ENCODE measurements at places on chromosomes 7 and 10.

DNA sequence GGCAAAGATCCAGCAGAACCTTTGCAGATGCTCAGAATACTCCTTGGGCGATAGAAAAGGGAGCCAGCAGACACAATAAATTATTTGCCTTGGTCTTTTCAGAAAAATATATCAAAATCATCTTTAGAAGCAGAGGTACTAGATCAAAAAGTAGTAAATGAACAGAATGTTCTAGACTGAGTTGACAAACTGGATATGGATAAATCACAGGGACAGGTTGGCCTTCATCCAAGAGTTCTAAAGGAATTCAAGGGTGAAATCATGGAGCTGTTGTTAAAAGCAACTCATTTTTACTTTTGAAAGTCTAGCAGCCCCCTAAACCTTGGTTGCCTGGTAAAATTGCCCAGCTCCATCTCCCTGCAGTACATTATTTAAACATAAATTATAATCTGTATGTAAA is 99.1 kb downstream of the PLCE1 start:
- no peak for DNase-seq

GRCh38 chr10:59400214-59400613 is 37.9 kb upstream of the FAM13C start:
- DNase-seq: no peak

DNA sequence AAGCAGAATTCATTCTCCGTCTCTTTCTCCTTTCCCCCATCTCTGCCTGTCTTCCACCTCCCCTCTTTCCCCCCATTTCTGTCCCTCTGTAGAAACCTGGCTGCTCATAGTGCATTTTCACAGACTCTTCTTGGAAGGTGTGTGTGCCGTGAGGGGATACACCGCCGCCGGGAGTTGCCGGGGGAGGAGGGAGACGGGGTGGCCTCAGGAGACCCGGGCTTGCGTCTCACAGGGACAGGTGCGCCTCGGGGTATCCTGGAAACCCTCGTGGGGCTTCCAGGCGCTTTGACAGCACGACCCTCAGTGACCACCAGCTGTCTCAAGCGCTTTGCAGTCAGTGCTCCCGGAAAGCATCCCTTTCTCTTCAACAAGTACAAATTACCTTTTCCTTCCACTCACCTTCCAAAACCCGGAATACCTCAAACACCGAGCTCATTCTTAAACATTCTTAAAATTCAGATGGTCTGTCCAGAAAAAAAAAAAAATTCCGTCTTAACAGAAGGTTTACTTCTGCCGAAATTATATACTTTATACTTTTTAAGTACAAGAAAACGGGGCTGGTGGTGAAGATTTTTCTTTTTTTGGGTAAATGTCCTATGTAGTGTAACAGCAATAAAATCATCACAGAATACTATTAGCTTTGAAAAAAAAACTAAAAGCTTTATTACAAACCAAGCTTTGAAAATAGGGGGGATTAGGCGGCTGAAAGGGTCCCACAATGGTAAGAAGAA is 8.2 kb downstream of the EMX2 start:
- no peak for DNase-seq

GRCh38 chr7:23345601-23346000 is 46.5 kb downstream of the MALSU1 start:
- no peak for DNase-seq

- no peak for DNase-seq
Measured at GRCh38 chr7:6691103-6691502, 15.6 kb downstream of the ZNF12 start.

- DNase-seq: no peak
Measured at GRCh38 chr10:116637830-116638229, 17.1 kb downstream of the PNLIPRP2 start.

DNA sequence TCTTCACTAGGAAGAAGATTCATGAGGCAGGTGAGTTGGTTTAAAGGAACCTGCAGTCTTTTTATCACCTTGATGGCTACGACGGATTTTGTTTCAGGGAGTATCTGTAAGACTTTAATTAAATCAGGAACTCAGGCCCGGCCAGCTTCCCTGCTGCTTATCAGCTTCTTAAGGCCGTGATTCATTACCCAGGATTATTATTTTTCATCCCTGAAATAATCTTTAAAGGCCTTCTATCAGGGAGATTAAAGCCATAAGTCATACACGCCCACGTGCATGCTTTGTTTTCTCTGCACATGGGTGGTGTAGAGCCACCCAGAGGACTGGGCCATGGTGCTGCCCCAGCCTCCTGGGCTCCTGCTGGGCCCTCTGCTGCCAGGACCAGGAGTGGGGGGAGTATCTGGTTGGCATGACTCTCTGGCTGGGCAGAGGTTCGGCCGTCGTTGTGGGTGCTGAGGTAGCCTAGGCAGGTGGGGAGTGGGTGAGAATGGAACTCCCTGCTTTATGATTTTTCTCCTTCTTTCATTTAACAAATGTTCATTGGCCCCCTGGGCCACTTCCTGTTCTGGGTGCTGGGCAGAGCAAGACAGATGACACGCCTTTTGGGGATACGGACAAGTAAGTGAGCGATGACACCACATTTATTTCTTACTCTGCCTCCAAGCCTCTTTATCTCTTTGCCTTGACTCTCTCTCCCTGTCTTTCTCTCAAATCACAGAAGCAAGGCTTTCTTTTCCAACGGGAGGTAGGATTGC is 39.0 kb upstream of the PCBD1 start:
- no peak for DNase-seq

- no peak for DNase-seq
Measured at GRCh38 chr7:97798046-97799019, 66.4 kb downstream of the TAC1 start.

- DNase-seq: peak; percentile 82
Measured at GRCh38 chr7:157386979-157387800, 50.4 kb downstream of the DNAJB6 start.

- DNase-seq: no peak
Measured at GRCh38 chr7:5349437-5350173, 66.9 kb downstream of the SLC29A4 start.

DNA sequence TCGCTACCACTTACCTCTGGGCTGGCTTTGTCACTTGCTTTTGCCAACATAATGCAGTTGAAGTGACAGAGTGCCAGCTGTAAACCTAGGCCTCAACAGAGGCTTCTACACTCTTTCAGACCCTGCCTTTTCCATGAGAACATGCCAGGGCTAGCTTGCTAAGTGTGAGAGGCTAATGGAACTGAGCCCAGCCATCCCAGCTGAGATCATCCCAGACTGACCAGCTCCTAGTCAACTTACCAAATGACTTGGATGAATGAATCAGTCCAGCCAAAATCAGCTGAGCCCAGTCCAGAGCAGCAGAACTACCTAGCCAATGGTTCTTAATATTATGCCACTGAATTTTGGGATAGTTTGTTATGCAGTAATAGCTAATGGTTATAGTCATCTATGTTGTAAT is 34.7 kb upstream of the MKLN1 start:
- no peak for DNase-seq

DNA sequence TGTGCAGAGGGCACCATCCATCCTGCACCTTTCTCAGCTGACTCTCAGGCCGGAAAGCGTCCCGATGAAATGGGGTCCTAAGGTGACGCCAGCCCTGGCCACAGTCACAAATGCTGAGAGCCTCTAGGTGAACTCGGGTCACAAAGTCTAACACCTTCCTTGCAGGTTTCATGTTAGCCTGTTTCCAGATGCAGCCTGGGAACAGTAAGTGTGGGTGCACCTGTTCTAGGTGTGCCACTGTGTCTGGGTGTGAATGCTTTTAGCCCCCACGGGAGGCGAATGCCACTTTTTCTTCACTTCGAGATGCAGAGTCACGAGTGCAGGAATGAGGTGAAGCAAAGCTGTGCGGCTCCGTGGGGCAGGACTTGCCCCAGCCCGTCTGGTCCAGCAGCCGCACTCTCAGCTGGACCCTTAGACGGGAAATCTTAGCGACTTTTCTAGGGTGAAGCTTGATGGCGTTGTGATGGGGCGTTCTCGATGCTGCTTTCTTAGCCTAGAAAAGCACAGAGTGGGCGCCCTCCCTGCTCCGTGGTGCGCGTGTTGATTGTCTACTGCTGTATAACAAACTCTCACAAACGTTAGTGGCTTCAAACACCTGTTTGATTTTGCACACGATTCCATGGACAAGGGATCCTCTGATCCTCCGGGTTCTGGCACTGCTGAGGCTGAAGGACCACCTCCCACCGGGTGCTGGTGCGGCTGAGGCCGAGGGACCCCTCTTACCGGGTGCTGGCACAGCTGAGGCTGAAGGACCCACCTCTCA is 13.6 kb upstream of the VIPR2 start:
- DNase-seq: no peak

DNA sequence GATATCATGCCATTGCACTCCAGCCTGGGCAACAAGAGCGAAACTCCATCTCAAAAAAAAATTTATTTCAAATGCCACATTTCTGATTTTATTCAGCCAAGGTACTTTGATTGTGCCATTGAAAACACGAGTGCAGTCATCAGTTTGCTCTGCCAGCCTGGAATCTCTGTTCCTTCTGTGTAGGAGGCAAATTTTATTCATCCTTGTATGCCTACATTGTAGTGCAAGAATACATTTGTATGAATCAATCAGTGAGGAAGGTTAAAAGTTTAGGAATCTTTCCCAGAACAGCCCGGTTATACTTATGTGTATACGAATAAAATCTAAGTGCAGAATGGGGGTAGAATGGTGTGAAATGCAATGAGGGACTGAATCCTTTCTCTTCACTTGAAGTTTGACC is 886 bp upstream of the TET1 start:
- DNase-seq: no peak

GRCh38 chr7:111678281-111678680 is 116.0 kb upstream of the IMMP2L start:
- no peak for DNase-seq

GRCh38 chr10:52729271-52730104 is 43.1 kb downstream of the MBL2 start:
- DNase-seq: no peak

DNA sequence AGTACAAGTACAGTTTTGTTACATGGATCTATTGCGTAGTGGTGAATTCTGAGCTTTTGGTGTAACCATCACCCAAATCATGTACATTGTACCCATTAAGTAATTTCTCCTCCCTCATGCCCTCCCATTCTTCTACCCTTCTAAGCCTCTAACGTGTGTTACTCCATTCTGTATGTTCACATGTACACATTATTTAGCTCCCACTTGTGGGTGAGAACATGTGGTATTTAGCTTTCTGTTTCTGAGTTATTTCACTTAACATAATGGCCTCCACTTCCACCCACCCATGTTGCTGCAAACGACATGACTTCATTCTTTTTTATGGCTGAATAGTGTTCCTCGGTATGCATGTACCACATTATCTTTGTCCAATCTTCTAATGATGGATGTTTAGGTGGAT is 251.3 kb downstream of the CAMK1D start:
- DNase-seq: no peak

GRCh38 chr10:3668276-3668965 is 116.6 kb downstream of the KLF6 start:
- DNase-seq: peak; percentile 47

GRCh38 chr10:132880128-132880981 is 62.0 kb downstream of the CFAP46 start:
- no peak for DNase-seq

DNA sequence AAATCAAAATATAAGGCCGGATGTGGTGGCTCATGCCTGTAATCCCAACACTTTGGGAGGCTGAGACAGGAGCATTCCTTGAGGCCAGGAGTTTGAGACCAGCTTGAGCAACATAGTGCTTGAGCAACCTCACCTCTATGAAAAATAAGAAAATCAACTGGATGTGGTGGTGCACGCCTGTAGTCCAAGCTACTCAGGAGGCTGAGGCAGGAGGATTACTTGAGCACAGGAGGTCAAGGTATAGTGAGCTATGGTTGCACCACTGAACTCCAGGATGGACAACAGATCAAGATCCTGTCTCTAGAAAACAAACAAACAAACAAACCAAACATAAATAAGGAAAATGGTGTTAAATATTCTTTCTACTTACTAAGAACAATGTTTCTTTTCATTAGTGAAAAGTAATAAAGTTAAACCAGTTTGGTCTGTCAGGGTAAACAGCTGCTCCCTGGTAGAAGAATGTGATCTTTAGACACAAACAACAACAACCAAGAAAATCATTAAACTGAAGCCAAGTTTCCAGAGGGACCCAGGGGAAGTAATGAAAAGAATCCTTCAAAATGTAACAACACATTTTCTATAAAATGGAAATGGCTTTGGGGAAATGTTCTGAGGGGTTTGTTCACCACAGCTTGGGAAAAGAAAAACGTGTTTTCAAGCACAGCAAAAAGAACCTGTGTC is 17.5 kb upstream of the BAG3 start:
- no peak for DNase-seq

GRCh38 chr7:122767339-122767738 is 64.6 kb upstream of the RNF148 start:
- DNase-seq: no peak

- DNase-seq: no peak
Measured at GRCh38 chr7:47282790-47283496, 299.0 kb downstream of the TNS3 start.

DNA sequence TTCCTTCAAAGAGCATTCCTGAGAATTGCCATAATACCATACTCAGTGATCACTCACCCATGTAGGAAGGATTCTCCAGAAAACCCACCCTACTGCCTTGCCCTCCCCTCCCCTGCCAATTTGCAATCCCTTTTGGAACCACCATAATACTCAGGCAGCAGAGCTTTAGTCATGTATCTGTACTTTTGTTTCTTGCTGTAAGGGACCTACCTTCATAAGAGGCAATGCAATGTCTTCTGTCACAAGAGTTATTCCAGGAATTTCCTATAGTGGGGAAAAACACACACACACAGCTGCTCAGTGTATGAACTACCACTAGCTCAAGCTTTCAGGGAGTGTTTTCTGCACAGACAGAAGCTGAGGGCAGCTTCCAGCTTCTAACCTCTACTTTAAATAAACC is 67.0 kb downstream of the GSAP start:
- no peak for DNase-seq

GRCh38 chr10:121753726-121754476 is 155.7 kb upstream of the FGFR2 start:
- DNase-seq: no peak

- no peak for DNase-seq
Measured at GRCh38 chr10:31090894-31091607, 59.4 kb upstream of the ZNF438 start.

DNA sequence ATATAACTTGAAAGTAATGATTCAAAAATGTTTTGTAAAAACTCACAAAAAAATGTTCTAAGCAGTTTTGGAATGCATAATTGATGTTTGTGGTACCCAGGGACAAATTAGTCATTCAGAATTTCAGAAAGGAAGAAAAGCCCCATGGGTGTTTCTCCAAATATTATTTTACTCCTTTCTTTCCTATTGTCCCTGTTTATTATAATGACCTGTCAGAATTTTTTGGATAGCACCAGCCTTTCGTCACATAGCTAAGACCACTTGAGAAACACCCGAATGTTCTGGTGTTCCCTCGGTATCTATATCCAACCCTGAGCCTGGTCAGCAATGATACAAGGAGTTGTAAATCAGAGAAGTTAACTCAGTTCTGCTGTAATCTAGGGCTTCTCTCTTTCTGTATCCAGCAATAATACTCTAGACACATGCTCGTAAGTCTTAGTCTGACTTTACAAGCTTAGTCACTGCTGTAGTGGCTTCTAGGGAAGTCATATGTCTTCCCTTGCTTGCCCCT is 64.8 kb upstream of the MEOX2 start:
- DNase-seq: no peak

- no peak for DNase-seq
Measured at GRCh38 chr7:27239387-27240014, 3.1 kb upstream of the EVX1 start.

GRCh38 chr7:55249332-55249731 is 115.8 kb upstream of the LANCL2 start:
- DNase-seq: no peak

Measured in stimulated activated CD4-positive, alpha-beta T cell treated with anti-CD3 and anti-CD28 coated beads, Interleukin-12 subunit alpha, Interleukin-12 subunit beta, amount 100 ng/mL, for 4 hours (primary cell).